ENCODE measurements at places on chromosomes 13 and 19.

GRCh38 chr19:32537580-32537979 lies 43.4 kb upstream of the PDCD5 start:
- no peak for DNase-seq
- H3K4me3 ChIP-seq, result no peak overlapping the region
- H3K4me1 ChIP-seq, result no peaks in the 10 kb centered on the region
- no peaks in the 10 kb centered on the region for H3K36me3 ChIP-seq

DNA sequence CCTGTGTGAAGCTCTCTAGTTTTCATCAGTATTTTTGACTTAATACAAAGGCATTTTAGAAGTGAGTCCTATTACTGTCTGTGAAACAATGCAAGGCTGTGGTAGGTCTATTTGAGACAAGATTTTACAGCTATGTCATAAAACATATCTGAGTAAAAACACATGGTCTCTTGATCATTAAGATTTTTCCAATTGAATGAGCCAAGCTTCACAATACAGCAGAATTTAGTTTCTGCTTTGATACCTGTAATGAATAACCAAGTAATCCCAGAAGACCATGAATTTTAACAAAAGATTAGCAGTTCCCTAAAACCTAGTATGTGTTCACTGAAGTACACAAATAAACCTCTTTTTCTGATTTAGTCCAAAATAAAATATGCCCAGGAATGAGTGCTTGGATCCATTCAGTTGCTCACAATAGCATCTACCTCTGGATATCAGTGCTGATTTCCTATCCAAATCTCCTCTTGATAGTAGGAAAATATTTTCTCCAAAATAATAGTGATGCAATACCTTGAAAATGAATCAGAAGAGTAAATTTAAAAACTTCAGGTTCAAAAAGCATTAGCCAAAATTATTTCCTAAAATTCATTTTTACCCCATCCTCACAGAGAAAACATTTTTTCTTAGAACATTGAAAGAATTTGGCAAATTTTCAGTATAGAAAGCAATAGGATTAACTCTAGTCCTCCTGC lies 533.5 kb upstream of the SGCG start:
- H3K27ac ChIP-seq, result peak overlapping the region; percentile 27
- no peak for DNase-seq
- no peaks in the 10 kb centered on the region for H3K36me3 ChIP-seq

- H3K27ac ChIP-seq, result no peak overlapping the region
- no peaks in the 10 kb centered on the region for H3K36me3 ChIP-seq
- no peak overlapping the region for H3K4me3 ChIP-seq
- H3K4me1 ChIP-seq, result no peaks in the 10 kb centered on the region
Observed at GRCh38 chr13:34464011-34464410, 478.1 kb upstream of the NBEA start.

DNA sequence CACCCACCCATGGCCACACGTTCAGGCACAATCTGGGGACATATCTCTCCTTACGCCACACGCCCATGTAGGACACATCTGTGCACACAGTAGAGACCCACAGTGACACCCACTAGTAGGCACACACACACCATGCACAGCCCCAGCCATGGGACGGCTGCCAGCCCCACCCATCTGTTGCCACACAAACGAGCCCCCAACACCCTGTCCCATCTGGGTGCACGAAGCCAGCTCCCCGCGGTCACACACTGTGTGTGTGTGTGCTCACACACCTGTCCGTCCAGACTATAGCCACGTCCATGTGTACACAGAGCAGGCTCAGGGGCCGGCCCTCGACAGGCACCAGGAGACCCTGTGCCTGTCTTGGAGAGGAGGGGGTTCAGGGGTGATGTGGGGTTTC lies 10.6 kb downstream of the ERFL start:
- no peaks in the 10 kb centered on the region for H3K4me1 ChIP-seq
- H3K27ac ChIP-seq, result no peak overlapping the region
- no peak overlapping the region for H3K4me3 ChIP-seq
- no peaks in the 10 kb centered on the region for H3K36me3 ChIP-seq
- DNase-seq, result no peak
- H3K27me3 ChIP-seq, result peaks cover 34% of the 10 kb centered on the region

DNA sequence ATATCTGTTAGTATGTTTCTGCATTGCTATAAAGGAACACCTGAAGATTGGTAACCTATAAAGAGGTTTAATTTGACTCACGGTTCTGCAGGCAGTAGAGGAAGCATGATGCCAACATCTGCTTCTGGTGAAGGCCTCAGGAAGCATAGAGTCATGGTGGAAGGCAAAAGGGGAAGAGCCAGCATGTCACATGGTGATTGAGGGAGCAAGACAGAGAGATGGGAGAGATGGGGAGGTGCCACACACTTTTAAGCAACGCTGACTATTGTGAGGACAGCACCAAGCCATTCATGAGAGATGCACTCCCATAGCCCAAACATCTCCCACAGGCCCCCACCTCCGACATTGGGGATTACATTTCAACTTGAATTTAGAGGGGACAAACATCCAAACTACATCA lies 32.8 kb downstream of the COG6 start:
- H3K4me1 ChIP-seq, result peaks cover 10% of the 10 kb centered on the region
- H3K36me3 ChIP-seq, result peaks cover 7% of the 10 kb centered on the region
- no peak for DNase-seq
- no peaks in the 10 kb centered on the region for H3K27me3 ChIP-seq
- no peak overlapping the region for H3K4me3 ChIP-seq

DNA sequence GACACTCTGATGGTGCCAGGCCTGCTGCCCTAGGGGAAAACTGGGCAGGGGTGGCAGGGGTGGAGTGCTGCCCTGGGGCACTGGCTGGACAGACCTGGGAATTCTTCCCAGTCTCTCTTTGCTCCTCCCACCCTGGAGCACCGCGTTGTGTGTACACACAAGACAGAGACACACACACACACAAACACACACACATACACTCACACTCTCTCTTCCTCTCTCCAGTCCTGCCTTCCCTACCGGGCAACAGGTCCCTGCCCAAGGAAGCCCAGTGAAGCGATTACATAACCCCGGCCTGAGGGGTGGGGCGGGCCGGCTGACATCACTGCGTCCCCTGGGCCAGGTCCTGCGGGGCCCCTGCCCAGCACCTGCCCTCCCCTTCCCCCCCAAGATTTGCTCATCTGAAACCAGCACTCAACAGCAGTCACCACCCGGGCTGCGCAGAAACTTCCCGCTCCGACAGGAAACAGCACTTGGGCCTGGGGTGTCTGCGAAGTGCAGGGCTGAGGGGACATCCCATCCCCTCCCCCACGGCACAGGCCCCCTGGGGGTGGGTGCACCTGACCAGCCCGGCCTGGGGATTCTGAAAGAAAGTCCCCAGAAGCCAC lies 1.2 kb downstream of the MKNK2 start:
- H3K27me3 ChIP-seq, result no peaks in the 10 kb centered on the region
- H3K4me3 ChIP-seq, result peak overlapping the region; percentile 77
- peaks cover 11% of the 10 kb centered on the region for H3K4me1 ChIP-seq

- H3K4me1 ChIP-seq, result no peaks in the 10 kb centered on the region
- no peak for DNase-seq
- H3K27ac ChIP-seq, result no peak overlapping the region
- peaks cover 6% of the 10 kb centered on the region for H3K36me3 ChIP-seq
- H3K4me3 ChIP-seq, result no peak overlapping the region
Observed at GRCh38 chr19:45076851-45077730, 813 bp upstream of the ZNF296 start.

DNA sequence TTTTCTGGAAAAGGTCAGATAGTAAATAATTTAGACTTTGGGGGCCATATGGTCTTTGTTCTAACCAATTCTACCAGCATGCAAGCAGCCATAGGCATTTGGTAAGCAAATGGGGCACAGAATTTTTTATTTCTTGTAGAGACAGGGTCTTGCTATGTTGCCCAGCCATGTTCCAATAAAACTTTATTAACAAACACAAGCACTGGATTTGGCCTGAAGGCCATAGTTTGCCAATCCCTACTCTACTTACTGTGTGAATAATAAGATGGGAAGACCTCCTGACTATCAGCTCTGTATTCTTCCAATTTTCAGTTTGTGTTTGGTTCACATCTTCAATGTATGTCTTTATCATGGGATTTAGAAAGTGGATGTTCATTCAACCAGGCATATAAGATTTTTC lies 53.0 kb upstream of the SERP2 start:
- no peaks in the 10 kb centered on the region for H3K36me3 ChIP-seq
- no peak overlapping the region for H3K4me3 ChIP-seq
- DNase-seq, result no peak

GRCh38 chr13:98507282-98507797 lies 69.6 kb downstream of the STK24 start:
- peak overlapping the region; percentile 29 for H3K27ac ChIP-seq
- no peak overlapping the region for H3K4me3 ChIP-seq
- peak; percentile 87 for DNase-seq

GRCh38 chr13:74561155-74561554 lies 427.0 kb upstream of the KLF12 start:
- H3K27ac ChIP-seq, result no peak overlapping the region
- H3K36me3 ChIP-seq, result no peaks in the 10 kb centered on the region
- H3K4me1 ChIP-seq, result no peaks in the 10 kb centered on the region
- H3K27me3 ChIP-seq, result no peaks in the 10 kb centered on the region
- no peak overlapping the region for H3K4me3 ChIP-seq
